ENCODE measurements at places on chromosomes 5 and 9. TPM values are rescaled to one million over a fixed set of nuclear protein-coding genes. Genes with fewer than 3 reads are reported as not detected.

The PCDHGA10 gene
- 7.4 TPM for total RNA-seq

The NAIP gene
- total RNA-seq, result 14.5 TPM

The BAAT gene
- total RNA-seq, result not detected

The LIX1 gene
- not detected for total RNA-seq

The GPR151 gene
- total RNA-seq, result not detected

The SLC6A7 gene
- not detected for total RNA-seq

The HK3 gene
- 5.7 TPM for total RNA-seq
